Foreskin fibroblast (primary cell): ENCODE measurements at places on chromosomes 12 and 14.

DNA sequence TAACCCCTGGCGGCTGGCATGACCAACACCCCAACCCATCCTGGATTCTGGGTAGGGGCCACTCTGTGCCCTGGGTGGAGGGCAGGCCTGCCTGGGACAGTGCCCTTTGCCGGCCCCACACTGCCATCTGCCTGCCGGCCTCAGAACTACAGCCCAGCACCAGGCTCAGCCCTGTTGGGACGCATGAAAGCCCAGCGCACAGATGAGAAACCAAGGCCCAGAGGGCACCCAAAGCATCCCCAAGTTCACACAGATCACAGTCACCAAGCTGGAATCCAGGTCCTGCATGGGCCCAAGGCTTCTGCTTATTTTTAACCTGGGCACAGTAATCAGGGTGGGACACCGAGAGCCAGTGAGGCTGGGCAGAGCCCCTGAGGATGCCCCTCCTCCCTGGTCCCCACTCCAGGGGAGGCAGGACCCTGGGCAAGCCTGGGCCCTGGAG lies 26.2 kb downstream of the RFLNA start:
- DNase-seq, result peak; percentile 39

- no peak for DNase-seq
Observed at GRCh38 chr12:50102646-50103309, 1.0 kb upstream of the GPD1 start.

- DNase-seq, result peak; percentile 90
Observed at GRCh38 chr12:53063708-53064612, 14.1 kb downstream of the TNS2 start.

DNA sequence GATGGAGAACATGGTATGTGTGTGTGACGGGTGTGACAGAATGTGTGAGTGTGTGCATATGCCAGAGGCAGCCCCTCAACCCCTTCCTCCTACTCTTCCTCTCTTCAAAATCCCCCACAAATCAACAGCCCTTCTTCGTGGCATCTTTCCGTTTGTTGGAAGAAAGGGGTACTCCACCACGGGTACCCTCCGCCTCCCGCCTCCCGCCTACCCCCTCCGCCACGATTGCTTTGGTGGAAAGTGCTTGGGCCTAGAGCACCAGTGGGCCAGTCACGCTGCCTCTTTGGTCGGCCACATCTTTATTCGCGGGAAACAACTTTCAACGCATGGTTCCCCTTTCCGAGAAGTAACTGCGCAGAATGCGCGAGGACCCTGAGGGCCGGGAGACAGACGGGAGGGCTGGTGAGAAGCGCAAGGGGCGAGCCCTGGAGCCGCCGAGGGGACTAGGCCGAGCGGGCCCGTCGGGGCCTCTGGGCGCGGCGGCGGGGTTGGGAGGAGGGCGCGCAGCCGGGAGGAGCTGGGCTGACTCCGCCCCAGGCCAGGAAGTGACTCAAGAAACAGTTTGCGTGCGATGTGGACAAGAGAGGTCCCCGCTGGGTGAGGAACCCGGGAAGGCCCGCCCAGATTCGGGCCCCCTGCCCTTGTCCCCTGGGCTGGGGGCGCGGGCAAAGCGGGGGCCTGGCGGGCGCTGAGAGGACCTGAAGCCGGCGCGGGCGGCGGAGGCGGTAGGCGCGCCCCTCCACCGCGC lies at the start of the genes CBLN3 and KHNYN:
Gene CBLN3, minus strand, starts transcription at position 274 of the 748 bp plus-strand sequence. CDS start 614 bp downstream, outside the sequence.
Gene KHNYN, plus strand, starts transcription at position 560 of the 748 bp plus-strand sequence. CDS start 777 bp downstream, outside the sequence.
- DNase-seq, result peak; percentile 92

DNA sequence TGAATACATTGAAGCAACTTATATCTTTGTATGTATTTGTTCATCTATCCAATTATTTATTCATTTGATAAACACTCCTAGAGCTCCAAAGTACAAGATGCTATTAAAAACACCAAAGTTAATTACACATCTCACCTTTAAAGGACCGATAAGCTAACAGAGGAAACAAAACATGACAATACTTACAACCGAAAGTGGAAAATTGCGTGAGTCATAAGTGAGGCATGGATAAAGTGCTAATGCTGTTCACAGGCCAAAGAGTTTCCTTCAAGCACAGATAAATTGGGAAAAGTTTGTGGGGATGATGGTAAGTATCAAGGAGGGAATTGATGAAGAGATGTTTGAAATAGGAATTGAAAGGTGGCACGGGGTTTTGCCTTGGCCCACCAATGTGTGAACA lies 172.8 kb upstream of the KITLG start:
- peak; percentile 42 for DNase-seq

DNA sequence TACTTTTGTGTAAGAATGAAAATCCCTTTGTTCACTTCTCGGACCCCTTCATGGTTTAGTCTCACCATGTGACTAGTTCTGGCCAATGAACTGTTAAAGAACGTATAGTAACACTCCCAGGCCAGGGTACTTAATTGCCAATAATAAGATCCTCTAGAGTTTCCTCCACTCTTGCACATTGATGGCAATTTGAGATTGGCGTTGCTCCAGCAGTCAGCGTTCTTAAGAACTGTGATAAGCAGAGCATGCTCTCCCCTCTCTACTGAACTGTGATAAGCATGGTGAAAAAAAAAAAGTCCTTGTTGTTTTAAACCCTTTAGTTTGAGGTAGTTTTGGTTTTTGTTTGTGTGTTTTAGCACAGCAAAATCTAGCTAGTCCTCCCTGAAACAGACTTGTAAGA lies 854.5 kb downstream of the SLC6A15 start:
- DNase-seq, result no peak

DNA sequence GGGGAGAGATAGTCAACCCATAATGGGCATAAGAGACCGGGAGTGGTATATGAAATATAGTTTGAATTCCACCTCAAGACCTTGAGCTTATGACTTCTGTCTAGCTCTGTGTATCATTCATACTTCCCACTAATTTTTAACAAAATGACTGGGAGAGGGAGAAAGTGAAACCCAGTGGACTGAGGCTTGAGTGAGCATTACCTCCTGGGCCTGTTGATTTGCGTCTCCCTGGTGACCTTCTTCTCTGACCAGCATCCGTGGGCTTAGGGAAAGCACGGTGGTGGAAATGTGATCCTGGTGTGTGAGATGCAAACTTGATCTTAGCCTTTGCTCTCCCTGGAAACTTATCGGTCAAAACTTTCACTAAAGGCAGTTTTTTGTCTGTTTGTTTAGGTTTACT lies 207.9 kb upstream of the BCL2L14 start:
- peak; percentile 58 for DNase-seq

- DNase-seq, result no peak
Observed at GRCh38 chr12:100733817-100734593, 60.6 kb upstream of the ANO4 start.

DNA sequence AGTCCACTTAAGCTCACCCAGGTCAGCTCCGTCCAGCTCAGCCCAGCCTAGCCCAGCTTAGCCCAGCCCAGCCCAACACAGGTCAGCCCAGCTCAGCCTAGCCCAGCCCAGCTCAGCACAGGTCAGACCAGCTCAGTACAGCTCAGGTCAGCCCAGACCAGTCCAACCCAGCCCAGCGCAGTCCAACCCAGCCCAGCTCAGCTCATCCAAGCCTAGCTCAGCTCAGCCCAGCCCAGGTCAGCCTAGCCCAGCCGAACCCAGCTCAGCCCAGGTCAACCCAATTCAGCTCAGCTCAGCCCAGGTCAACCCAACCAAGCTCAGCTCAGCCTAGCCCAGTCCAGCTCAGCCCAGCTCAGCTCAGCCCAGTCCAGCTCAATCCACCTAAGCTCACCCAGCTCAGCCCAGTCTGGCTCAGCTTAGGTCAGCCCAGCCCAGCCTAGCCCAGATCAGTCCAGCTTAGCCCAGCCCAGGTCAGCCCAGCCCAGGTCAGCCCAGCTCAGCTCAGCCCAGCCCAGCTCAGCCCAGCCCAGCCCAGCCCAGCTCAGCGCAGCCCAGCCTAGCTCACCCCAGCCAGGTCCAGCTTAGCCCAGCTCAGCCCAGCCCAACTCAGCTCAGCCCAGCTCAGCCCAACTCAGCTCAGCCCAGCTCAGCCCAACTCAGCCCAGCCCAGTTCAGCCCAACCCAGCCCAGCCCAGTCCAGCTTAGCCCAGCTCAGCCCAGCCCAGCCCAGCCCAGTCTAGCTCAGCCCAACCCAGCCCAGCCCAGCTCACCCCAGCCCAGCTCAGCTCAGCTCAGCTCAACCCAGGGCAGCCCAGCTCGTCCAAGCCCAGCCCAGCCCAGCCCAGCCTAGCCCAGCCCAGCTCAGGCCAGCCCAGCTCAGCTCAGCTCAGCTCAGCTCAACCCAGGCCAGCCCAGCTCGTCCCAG lies 184.0 kb downstream of the TMEM121 start:
- no peak for DNase-seq

DNA sequence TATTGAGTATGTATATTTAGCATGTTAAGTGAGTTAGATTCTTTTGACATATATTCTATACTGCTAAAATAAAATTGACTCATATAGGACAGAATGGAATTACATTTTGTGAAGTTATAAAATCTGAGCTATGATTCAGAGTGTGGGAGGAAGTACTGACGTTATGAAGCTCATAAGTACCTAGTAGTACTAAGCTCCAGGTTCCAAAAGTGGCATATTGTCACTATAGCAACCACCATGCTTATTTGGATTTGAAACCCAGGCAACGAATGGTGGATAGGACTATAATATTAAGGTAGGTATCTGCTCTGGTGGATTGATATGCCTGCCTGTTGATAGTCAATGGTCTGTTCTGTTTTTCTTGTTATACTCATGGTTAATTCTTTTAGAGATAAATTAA lies 2.2 kb upstream of the FBXO33 start:
- DNase-seq, result no peak

DNA sequence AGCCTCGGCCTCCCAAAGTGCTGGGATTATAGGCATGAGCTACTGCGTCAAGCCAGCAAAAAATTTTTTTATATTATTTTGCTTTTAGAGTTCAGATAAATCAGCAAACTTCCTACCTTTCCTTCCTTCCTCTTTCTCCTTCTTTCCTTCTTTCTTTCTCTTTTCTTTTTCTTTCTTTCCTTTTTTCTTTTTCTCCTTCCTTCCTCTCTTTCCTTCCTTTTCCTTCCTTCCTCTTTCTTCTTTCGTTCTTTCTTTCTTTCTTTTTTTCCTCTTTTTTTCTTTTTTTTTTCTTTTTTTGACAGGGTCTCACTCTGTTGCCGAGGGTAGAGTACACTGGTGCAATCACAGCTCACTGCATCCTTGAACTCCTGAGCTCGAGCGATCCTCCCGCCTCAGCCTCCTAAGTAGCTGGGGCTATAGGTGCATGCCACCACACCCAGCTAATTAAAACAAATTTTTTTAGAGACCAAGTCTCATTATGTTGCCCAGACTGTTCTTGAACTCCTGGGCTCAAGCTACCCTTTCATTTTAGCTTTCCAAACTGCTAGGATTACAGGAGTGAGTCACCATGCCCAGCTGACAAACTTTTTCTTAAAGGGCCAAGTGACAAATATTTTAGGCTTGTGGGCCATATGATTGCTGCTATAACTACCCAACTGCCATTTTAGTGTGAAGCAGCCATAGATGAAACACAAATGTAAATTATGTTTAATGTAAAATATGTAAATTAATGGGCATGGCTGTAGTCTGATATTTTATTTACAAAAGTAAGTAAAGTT lies 7.1 kb upstream of the WASHC4 start:
- peak; percentile 77 for DNase-seq

GRCh38 chr12:117040496-117040895 lies 58.7 kb downstream of the TESC start:
- DNase-seq, result no peak

- peak; percentile 22 for DNase-seq
Observed at GRCh38 chr14:70879448-70879847, 27.8 kb upstream of the PCNX1 start.

GRCh38 chr14:63398952-63399351 lies 80.2 kb upstream of the GPHB5 start:
- DNase-seq, result no peak

DNA sequence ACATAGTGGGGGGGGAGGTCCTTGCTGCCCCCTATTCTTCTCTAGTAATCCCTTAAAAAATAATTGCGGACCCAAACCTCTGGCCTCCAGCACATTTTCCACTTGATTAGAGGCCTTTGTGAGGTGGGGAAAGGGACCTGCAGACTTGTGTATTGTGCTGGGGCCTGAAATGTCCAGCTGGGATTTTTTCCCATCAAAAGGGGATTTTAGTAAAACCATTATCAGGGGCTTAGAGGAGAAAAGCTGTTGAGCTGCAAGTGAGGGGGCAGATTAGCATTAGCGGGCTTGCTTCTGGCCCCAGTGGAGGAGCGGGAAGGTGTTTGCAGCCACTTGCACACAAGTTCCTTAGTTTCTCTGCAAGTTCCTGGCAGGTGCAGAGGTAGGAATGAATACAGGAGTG lies 13.9 kb downstream of the FBXL14 start:
- DNase-seq, result no peak

GRCh38 chr12:9796971-9797370 lies 30.3 kb upstream of the KLRF1 start:
- DNase-seq, result peak; percentile 5

DNA sequence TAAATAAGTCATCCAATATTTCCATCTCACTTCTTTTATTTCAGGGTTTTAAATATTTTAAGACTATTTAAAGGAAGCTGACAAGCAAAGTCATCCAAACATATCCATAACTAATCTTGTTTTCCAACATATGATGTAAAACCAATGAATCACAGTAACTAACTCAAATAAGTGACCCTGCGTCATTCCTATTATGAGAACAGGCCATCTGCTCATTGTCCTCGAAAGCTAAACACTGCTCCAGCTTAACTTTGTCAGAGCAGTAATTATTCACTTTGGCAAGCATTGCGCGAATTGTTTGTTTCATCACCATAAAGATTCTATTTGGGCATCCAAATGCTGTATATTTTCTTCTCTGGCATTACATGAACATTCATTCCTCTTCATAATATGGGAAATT lies 99.1 kb downstream of the CAPZA3 start:
- DNase-seq, result peak; percentile 27
